ENCODE measurements at places on chromosomes 11 and 22.

DNA sequence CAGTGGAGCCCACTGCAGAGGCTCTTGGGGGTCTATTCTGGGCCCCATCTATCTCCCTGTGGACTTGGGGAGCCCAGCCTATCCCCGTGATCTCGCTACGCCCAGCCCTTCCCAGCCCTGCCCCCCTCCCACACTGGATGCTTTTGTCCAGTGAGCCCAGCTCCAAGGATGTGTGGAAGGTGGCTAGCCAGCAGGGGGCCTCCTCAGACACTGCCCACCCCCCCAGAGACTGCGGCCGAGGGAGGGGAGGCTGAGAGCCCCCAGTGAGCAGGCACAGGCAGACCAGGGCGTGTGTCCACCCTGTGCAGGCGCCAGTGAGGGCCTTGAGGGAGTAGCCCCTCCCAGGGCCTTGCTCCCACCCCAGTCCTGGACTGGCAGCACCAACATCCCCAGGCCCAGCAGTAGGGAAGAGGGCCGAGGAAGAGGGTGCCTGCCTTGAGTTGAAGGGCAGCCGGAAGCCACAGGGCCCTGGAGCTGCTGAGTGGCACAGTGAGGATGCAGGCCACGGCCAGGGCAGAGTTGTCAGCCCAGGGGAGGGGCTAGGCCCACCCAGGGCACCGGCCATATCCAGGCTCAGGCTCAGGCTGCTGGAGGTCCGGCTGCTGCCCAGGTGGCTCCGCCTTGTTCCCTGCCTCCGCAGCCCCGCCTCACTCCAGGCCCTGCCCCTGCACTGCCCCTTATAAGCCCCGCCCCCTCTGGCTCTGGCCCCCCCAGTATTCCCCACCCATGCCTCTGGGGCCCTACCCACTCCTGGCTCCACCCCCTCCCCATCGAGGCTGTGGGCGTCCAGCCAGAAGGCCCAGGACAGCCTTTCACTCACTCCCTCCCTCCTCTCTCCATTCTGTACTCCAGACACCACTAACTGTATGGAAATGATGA lies 28.0 kb downstream of the MOB2 start:
- no peak for DNase-seq

- no peak for DNase-seq
Observed at GRCh38 chr11:77053217-77054015, 13.4 kb upstream of the CAPN5 start.

- no peak for DNase-seq
Observed at GRCh38 chr11:110835106-110835505, 122.9 kb upstream of the ARHGAP20 start.

DNA sequence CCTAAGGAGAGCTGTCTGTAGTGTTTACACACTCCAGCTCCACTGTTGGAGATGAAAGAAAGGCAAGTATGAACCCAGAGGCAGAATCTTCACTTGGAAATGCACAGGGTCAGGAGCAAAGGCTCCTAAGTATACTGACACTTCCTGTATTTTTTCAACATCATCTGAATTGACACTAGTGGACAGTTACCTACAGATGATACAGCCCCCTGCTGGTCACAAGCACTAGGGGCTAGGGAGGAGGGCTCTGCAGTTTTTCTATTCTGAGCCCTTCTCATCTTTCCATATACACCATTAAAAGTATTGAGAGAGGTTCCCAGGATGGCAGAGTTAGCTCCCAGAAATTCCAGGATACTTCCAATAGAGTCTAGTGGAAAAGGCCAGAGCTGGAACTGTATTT lies 290.3 kb upstream of the API5 start:
- no peak for DNase-seq

DNA sequence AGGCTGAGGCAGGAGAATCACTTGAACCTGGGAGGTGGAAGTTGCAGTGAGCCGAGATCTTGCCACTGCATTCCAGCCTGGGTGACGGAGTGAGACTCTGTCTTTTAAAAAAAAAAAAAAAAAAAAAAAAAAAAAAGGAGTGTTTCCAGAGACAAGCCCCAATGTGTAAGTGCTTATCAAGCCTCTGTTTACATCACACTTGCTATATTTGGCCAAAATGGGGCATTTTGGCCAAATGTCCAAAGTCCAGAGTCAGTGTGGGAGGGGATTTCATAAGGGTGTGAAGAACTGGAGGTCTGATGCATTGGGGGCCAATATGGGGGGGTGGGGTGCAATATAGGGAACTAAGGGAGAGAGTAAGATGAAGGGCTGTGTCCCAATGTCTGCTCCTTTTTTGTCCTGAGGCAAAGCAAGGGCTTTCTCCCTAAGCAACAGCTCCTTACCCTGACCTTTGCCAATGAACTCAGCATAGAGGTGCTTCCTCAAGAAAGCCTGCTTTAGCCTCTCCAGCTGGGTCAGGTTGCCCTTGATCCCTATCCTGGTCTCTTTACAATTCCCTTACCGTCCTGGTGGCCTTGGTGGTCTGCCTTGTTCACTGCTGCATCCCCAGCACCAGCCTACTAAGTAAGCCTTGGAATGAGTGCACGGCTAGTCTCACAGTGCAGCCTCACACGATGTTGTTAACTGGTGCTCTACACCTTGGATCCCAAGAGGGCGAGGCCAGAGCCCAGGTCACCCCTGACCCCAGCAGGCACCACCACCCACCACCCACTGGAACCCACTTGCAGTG lies 14.1 kb upstream of the BCR start:
- no peak for DNase-seq

DNA sequence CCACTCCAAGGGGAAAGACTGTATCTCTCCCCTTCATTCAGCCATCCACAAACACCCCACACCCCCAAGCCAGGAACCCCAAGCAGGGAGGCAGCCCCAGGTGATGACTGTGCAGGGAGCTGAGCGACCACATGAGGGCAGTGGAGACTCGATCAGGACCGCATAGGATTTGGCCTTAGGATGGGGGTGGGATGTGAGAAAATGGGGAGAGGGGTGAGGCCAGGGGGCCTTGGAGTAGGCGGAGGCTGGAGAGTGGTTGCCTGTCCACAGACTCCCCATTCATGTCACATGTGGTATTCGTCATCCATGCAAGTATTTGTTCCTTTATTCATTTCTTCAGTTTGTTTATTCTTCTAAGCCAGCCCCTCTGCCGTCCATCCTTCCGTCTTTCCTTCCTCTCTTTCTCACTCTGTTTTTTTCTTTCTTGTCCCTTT lies 2.7 kb upstream of the RHOD start:
- DNase-seq = peak; percentile 51

GRCh38 chr22:33741025-33741424 lies 179.3 kb downstream of the LARGE1 start:
- DNase-seq = no peak

DNA sequence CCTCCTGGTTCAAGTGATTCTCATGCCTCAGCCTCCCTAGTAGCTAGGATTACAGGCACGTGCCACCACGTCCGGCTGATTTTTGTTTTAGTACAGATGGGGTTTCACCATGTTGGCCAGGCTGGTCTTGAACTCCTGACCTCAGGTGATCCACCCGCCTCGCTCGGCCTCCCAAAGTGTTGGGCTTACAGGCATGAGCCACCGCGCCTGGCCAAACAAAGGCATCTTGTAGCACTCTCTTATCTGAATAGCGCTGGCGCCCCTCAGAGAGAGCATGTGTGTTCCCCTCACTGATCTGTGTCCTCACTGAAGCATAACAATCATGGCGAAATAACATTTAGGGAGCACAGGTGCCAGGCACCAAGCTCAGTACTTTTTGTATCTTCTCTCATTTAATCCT lies 7.2 kb downstream of the DAGLA start:
- DNase-seq = no peak

DNA sequence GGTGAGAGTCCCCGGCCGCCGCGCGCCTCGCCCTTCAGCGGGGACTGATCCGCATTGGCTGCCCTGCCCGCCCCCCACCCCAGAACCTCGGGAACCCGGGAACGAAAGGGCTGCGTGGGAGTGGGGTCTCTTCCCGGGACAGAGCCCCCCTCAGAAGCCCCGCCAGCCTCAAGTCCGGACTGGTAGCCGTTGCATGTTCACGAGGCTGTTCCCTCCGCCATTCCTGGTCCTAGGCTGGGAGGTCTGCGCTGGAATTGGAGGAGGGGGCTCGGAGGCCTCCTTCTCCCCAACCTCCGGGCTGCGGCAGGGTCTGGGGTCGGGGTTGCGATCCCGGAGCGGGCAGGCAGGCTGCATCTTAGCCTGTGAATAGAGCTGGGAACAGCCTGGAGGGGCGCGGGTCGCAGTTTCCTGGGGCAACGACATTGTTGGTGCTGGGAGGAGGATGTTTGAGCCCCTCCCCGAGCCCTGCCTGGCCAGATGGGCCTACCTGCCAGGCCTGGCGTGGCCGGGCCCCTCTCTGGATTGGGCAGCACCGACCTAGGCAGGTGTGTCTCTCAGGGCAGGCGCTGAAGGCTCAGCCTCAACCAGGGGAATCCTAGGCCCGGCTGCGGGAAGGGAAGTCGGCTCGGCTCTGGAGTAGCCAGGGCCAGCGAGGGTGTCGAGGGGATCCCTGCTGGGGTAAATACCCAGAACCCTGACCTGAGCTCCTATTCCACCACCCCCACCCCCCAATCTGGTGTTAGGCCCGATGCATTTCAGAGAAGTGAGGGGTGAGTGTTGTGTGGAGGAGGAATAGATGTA lies 670 bp downstream of the MAPK8IP1 start:
- DNase-seq = no peak

DNA sequence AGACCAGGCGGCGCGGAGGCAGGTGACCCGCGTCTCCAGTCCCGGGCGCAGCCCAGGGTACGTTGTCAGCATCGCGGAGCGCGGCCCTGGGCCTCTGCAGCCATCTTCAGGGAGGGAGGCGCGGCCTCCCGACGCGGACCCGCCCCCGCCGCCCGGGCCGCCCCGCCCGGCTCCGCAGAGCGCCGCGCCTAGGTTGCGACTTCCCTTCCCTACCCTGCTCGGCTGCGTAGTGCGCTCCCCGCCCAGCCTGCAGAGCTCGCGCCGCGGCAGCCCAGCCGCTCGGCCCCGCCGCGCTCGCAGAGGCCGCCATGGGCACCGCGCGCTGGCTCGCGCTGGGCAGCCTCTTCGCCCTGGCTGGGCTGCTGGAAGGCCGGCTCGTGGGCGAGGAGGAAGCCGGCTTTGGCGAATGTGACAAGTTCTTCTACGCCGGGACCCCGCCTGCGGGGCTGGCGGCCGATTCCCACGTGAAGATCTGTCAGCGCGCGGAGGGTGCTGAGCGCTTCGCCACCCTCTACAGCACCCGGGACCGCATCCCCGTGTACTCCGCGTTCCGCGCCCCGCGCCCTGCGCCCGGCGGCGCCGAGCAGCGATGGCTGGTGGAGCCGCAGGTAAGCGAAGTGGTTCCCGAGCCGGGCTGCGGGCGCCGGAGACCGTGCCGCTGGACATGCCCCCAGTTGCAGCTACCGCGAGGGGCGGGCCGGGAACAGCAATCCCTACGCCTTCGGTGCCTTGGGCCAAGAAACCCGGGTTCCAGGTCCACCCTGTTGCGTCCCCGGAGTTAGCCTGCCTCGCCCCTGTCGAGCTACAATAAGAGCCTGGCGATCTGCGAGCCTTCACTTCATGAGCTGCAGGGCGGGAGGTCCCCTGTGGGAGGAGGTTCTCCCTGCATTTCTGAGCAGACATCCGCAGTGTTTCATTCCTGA lies at the start of gene ENDOD1:
Gene ENDOD1 (plus strand): TSS at position 227 of the 923 bp plus-strand sequence. CDS start 82 bp downstream, at position 309.
- peak; percentile 88 for DNase-seq

- no peak for DNase-seq
Observed at GRCh38 chr22:29846290-29846689, 8.2 kb upstream of the ASCC2 start.

GRCh38 chr11:121773076-121773475 lies 320.3 kb upstream of the SORL1-AS1 start:
- no peak for DNase-seq

GRCh38 chr22:46081831-46082210 lies 68.5 kb upstream of the PPARA start:
- DNase-seq = no peak

- DNase-seq = no peak
Observed at GRCh38 chr22:27132400-27132799, 475.0 kb downstream of the MIAT start.

GRCh38 chr11:8365216-8365941 lies 101.7 kb upstream of the LMO1 start:
- DNase-seq = no peak

GRCh38 chr11:67645521-67646461 lies 4.7 kb downstream of the ACY3 start:
- DNase-seq = no peak

- no peak for DNase-seq
Observed at GRCh38 chr11:127790592-127790991, 790.0 kb upstream of the KIRREL3 start.

- DNase-seq = no peak
Observed at GRCh38 chr22:26281941-26282340, 112.7 kb downstream of the SEZ6L start.

DNA sequence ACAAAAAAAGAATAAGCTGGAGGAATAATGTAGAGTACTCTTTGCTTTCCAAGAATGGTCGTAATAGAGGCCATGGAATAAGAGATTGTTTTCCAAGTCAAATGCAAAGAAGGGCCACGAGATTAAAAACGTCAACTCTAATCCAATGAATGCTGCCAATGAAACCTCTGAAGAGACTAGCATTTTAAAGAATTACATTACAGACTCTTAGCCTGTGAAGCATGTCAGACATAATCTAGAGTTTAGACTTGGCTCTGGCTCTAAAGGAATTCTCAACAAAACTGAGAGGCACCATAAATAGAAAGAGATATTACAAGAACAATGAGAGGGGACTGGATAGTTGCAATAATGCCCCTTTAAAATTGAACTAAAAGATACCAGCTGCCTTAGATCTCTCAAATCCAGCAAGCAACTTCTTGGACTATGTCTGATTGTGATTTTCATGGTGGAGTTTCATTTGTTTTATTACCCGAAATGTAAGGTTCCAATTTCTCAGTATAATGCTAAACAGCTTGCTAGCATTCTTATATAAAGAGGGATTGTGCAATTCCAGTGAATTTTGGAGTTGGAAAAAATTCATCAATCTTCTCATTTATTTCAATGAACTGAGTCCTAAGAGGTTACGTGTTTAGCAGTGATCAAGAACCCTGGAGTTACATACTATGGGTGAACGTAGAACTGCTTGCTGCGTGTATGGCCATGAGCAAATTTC lies 5.6 kb downstream of the ETS1 start:
- no peak for DNase-seq

GRCh38 chr22:35631597-35631996 lies 14.5 kb upstream of the MB start:
- peak; percentile 38 for DNase-seq

DNA sequence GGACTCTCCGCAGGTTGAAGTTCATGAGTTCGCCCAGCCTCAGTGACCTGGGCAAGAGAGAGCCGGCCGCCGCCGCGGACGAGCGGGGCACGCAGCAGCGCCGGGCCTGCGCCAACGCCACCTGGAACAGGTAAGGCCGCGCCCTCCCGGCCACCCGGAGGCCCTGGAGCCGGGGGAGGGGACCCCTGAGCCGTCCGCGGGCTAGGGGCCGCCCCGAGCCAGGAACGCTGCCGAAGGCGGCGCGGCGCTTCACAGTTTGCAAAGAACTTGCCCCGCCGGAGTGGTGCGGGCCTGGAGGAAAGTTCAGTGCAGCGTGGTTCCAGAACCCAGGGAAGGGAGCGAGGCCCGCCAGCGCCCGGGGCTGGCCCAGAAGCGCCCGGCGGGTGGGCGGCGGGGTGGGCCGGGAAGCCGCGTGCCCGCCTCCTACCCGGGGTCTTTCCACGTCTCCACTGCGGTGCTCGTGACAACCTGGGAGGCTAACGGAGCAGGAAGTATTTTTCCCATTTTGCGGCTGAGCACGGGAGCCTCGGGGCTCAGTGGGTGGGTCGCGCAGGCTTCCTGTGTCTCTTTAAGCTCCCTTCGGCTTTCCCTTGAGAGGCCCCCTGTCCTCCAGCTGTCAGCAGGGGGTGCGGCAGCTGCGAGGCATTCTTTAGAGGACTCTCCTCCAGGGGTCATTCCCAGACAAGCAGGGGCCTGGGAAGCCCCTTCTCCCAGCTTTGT lies 635 bp downstream of the PRR5 start:
- DNase-seq = no peak

- DNase-seq = no peak
Observed at GRCh38 chr11:130470832-130471706, 22.6 kb downstream of the ADAMTS15 start.

Data from activated CD4-positive, alpha-beta memory T cell treated with anti-CD3 and anti-CD28 coated beads, Interleukin-2, amount 10 ng/mL, durations not matched to agents 7 days and 5 days (primary cell).